NCI-H69 (cell line): ENCODE measurements at places on chromosomes 7 and 10.

GRCh38 chr10:89256340-89256739, 4.8 kb upstream of the LIPA start:
- DNase-seq = no peak

- DNase-seq = peak; percentile 79
These were observed 1.4 kb downstream of the KBTBD2 start for GRCh38 chr7:32890010-32890792.

- peak; percentile 44 for DNase-seq
These were observed 161.3 kb upstream of the NPVF start for GRCh38 chr7:25389489-25390106.

DNA sequence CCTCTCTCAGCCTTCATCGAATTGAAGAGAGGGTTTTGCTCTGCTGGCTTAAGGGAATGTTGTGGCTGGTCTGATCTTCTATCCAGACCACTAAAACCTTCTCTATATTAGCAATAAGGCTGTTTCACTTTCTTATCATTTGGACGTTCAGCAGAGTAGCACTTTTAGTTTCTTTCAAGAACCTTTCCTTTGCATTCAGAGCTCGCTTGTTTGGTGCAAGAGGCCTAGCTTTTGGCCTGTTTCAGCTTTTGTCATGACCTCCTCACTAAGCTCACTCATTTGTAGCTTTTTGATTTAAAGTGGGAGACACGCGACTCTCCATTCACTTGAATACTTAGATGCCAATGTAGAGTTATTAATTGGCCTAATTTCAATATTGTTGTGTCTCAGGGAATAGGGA, 3.9 kb downstream of the MPP7 start:
- DNase-seq = no peak

DNA sequence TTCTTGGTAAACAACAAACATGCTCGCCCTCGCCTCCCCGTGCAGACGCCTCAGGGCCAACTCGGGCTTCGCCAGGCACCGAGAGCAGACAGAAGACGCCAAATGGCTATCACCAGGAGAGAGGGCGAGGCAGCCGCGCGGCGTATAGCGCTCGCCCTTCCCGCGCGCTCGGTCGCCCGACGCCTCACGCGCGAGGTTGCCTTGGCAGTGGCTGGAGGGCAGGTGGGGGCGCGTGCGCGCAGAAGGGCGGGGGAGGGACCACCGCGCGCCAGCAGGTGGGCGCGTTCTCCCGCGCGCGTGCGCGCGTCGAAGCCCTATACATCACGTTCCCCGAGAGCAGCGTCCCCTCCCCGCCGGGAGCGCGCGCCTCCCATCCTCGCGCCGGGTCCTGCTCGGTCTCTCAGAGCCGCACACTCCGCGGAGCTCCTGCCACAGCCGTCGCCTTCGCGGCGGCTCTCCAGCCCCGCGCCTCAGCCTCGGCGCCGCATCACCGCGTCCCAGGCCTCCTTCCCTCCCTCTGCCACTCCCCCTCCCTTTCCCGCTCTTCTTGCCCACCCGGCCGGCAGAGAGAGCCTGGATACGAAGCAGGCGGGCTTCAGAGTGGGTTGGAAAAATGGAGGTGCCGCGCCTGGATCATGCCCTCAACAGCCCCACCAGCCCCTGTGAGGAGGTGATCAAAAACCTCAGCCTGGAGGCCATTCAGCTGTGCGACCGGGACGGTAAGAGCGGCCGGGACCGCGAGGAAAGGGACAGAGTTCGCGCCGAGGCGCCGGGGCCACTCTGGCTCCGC, at the start of gene PHYHIPL:
PHYHIPL (plus strand) TSS at position 403 of the 790 bp plus-strand sequence; CDS start at position 614, 211 bp downstream.
- peak; percentile 96 for DNase-seq

DNA sequence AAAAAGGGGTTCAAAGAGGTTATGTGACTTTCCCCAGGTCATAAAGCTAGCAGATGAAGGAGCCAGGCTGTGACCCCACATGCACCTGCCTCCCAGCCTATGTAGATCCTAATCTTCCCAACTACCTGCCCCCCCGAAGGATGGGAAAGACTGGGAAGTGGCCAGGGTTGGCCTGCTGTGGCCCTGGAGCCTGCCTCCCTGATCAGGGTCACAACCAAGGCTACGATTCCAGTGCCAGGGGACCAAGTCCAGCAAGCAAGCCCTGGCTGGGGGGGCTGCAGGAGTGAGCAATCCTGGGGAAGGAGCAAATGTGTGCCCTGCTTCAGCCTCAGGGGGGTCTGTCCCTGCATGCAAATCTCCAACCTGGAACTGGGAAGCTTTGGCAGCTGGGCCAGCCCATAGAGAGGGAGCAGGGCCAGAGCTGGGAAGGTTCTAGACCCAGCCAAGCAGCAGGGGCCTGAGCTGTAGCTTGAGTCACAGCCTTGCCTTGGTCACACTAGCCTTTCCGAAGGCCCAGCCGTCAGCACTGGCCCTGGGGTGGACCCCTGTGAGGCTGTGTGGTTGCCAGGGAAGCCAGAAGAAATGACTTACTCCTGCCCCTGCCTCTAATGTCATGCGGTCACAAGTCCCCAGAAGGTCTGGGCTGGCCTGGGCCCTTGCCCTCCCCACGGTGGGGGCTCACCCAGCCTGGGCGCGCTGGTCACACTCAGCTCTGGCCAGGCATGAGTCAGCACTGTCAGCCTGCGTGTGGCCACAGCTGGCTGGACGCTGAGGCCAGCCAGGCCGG, 96.4 kb upstream of the ZMIZ1 start:
- DNase-seq = no peak

DNA sequence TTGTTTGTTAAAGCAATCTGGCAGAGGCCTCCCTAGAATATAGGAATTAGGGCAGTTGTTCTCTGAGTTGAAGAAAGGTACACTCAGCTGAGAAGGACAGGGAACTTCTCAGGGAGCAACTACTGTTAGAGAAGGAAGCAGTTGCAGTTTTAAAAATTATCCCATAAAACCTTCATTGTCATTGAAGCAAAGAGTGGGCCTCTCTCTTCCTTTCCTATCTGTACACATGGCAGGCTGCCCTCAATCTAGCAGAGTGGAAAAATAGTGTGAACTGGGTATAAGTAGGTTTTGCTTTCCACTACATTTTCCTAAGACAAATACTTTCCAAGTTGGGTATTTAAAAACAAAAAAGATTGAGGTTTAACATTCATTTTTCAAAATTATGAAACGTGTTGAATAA, 236.7 kb upstream of the KLF14 start:
- DNase-seq = no peak

- DNase-seq = no peak
These were observed 16.0 kb upstream of the LANCL2 start for GRCh38 chr7:55349121-55349520.

DNA sequence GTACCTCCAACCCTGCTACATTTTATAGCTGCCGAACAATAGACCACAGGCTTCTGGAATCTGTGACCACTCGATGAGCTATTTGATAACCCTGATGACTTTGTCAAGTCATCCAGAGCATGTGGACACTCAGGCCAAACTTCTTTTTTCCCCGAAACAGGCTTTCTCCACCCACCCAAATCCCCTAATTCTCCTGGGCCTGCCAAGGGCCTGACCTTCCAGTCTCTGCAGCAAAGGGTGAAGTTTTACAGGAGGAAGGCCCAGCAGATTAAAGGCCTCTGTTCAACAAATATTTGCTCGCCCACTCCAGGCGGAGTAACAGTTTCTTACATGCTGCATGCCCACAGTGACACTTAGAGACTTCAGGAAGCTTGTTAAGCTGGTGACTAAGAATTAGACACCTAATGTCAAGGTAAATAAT, 2.0 kb downstream of the JCAD start:
- DNase-seq = no peak

DNA sequence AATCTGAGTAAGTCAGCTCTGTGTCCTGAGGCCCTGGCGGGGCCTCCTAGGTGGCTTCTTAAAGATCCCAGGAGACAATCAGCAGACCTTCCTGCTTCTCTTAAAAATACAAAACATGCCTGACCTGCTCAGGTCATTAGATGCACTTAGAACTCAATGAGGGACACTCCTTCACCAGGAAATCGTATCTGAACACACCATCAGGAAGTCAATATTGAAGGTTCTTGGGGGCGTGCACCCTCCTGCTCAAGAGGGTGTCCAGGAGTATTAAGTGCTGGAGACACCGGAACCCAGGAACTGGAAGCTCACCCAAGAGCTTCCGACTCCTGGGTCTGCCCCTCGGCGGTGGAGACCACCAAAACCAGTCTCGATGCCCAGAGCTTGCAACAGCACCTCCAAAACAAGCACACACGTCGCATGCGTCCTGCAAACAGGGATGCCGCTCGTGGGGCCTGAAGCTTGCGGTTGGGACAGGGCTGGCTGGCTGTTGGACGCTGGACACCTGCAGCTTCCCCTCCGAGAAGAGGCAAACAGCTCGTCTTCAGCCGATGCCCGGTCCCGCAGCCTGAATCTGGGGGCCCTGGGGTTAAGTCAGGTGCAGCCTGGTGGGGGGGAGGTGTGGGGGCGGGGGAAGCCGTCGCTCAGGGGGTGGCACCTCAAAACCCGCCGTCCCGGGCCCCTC, 803 bp downstream of the RAPGEF5 start:
- peak; percentile 67 for DNase-seq

DNA sequence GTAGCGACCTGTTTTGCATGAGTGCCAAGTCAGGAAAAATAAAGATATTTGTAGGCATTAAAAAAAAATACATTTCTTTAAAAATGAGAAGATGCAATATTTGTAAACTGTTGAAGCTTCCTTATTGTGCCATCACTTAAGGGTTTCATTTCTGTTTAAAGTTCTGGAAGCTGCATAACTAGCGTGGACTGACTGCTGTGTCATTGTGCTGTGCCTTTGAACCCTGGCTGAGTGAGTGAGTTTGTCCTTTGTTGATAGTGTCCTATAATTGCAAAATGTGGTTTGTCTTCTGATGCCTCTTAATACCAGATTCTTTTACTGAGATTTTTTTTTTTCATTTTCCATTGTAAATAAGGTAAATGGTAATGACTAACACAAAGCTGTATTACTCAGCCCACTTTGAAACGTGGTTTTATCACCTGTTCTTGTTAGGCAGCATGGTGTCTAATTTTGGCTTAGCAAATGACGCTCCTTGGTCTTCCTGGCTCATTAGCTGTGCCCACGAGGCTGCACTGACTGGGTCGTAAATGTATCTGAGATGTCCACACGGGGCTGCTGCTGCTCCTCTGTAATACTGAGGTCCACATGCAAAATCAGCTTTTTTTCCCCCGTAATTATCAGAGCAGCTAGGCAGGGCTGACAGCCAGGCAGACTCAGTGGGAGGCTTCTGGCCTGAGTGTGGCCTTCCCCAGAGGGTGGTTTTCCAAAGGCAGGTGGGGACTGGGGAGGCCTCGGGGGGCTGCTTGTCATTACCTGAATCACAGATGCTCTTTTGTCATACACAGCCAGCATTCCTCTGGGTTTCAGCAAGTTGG, 14.8 kb downstream of the ZSCAN25 start:
- DNase-seq = peak; percentile 83

DNA sequence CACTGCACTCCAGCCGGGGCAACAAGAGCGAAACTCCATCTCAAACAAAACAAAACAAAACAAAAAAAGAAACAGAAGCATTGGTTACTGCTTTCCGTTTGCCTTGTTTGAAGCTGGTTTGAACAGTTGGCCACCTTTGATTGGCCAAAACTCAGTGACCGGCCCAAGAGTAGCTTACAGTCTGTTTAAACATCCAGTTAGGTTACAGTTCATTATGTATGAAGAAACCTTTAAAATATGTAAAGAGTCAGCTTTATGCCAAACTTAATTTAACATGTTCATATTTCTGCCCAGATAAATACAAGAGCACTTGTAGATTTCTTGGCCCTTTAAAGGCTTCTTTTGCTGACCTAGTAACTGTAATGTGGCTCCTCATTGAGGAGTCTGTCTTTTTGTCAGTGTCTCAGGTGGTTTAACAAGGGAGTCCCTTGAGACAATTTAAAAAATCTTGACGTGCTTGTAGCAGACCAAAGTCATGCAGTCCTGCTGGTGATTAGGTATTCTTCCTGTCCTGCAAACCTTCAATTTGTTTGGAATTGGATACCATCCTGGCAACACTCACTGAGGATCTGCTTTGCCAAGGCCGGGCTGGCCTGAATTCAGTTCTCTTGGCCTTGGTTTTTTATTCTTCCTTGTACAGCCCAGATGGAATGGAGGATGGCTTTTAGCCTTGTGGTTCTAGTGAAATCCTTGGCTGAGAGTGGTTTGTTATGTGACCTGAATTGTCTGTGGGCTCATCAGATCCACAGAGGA, 128.9 kb downstream of the PLXDC2 start:
- DNase-seq = no peak

- DNase-seq = no peak
These were observed 13.6 kb downstream of the CPA1 start for GRCh38 chr7:130393841-130394411.

GRCh38 chr7:38709123-38709522, 78.0 kb upstream of the AMPH start:
- DNase-seq = no peak

DNA sequence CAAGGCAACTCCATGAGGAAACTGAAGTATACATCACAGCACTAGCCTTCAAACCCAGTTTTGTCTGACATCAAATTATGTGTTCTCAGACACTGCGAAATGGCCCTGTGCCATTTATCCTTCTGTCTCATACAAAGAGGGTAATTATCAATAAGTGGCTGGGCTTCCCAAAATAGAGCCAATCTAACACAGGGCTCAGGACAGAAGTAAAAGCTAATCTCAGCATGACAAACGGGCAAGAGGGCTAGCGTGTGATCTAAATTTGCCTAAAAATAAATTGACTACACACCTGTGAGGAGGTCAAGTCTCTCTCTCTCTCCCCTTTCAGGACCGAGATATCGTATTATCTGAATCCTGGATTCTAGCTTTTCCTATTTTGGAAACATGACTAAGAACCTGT, 67.2 kb downstream of the DGKB start:
- DNase-seq = peak; percentile 99

DNA sequence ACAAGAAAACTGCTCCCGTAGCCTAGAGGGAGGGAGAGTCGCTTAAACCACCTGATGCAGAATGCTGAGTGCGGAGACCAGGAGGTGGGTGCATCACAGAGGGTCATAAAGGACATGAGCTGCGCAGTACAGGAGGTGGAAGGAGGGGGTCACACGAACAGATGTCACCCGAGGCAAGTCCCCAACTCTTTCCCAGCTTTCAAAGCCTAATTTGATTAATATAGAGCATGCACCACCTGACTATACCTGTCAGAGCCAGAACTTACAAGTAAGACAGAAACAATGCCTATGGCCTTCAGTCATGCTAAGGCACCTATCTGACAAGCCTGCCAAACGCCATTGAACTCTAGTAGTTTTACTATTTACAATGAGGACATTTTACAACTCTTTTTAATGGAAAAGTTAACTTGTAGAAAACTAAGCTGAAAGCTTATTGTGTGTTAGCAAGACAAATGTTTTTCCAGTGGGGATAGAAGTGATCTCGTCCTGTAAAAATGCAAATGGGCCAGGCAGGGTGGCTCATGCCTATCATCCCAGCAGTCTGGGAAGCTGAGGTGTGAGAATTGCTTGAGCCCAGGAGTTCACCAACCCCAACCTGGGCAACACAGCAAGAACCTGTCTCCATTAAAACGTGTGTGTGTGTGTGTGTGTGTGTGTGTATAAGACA, 1.1 kb upstream of the VOPP1 start:
- peak; percentile 44 for DNase-seq

DNA sequence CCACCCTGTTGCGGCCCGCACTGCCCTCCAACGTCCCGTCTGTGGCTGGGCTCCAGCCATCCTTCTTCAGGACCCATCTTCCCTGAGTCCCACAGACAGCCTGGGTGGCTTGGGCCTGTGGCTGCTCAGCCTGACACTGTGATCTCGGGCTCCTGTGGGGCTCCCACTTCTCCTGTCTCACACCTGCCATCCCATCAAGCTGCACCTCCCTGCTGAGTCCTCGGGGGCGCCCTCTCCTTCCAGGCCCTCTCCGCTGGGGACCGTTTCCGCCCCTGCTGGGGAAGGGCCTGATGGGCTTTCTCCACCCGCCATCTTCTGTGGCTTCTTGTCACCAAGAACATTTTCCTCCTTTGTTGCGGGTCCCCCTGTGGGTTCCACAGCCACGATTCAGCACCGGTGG, 173.8 kb upstream of the PPP2R2D start:
- no peak for DNase-seq
